Stimulated activated CD8-positive, alpha-beta memory T cell treated with anti-CD3 and anti-CD28 coated beads, Interleukin-7, amount 100 ng/mL, for 1 hour (primary cell): ENCODE measurements at places on chromosomes 2 and 18.

DNA sequence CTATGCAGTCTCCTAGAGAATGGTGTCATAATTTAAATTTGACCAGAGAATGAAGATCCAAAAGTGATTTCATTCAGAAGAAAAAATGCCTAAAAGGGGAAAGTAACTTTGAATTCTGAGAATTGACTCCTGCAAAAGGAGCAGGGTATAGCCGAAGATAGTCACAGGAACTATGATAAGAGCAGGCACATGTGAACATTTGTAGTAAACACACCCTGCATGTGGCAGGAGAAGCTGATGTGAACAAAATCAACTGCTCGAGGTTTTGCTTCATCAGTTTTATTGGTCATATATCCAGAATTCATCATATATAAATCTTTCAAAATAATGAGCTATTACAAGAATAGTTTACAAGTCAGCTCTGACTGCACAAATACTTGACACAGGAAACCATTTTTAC lies 14.0 kb downstream of the MCFD2 start:
- DNase-seq: no peak

- DNase-seq: no peak
Observed at GRCh38 chr2:11379558-11379957, 35.1 kb upstream of the ROCK2 start.

- no peak for DNase-seq
Observed at GRCh38 chr2:40120026-40120425, 331.9 kb downstream of the SLC8A1 start.

DNA sequence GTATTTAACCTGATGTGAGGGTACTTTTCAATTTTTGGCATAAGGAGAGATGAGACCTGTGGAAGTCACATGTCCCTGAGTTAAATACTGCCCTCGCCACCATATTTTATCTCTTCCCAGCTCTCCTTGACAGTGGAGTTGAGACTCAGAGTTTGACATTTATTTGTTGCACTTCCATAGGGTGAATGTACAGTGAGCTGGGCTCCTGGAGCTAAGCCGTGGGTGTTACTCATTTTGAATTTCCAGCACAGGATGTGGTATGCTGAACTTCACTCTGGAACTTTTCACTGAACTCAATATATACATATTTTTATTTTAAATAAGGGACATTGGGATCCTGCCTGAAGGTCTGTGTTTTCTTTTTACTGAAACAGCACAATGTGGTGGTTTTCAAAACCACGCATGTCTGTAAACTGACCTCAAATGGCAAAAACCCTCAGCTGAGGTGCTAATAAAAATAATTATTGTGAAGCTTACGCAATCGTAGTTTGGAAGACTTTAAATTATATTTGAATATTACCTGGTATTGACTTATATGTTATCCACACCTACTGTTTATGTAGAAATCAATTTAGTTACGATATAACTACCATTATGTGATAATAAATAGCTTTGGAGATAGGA lies 12.1 kb downstream of the RNF144A start:
- no peak for DNase-seq

DNA sequence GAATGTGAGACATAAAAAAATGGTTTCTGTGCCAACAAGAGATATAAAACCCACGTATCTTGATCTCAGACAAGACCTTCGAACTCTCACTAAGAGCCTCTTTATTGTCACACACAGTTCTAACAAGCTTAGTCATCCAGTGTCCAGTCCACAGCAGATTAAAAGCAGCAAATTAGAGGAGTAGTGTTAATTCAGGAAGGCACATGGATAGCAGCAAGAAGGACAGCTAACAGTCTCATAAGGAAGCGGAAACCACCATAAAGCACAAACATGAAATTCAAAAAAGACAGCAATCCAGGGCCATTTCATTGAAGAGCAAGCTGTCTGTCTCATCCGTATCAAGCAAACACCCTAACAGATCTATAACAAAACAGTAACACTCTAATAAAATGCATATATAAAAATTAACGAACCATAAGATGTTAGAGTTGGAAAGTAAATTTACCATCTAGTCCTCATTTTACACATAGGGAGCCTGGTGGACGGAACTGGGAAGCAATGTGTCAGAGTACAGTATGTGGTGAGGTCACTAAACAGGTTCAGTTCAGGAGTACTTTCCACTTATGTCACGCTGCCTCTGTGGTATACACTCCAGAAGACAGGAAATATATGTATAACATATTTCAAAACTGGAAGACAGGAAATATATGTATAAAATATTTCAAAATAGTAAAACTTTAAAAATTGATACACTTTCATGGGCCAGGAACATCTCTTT lies 18.3 kb downstream of the AAK1 start:
- no peak for DNase-seq

- DNase-seq: no peak
Observed at GRCh38 chr2:211103989-211104388, 547.6 kb downstream of the CPS1 start.

DNA sequence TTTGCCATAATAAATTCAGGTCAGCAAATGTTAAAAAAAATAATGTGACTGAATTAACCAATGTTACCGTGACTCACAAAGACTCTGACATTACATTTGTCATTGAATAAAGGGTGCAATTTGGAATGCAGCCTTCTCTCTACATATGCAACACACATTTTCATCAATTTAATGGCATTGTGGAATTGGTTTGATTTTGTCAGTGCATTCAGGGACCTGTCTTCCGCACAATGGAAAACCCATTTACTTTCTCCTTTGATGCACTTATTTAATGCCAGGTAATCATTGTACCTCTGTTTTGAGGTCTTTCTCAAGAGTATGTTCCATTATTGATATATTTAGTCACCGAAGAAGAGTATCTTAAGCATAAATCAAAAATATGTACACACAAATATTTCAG lies 1099.3 kb downstream of the SOCS6 start:
- DNase-seq: no peak

GRCh38 chr2:60486551-60486950 lies 66.9 kb downstream of the BCL11A start:
- DNase-seq: no peak

DNA sequence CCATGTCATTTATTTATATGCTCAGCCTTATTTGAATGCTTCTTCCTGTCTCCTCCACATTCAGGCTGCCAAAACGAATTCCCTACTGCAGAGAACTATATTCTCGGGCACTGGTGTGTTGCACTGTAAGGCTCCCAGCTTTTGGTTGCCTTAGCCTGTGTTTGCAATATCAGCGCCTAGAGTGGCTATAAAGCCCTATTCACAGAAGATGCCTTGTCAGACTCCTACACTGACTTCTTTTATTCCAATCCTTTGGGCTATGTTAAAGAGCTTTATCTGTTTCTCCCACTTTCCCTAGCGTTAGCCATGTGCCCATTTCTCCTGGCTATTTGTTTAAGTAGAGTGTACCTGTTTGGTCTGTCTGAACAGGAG lies 62.4 kb upstream of the EHBP1 start:
- DNase-seq: no peak

DNA sequence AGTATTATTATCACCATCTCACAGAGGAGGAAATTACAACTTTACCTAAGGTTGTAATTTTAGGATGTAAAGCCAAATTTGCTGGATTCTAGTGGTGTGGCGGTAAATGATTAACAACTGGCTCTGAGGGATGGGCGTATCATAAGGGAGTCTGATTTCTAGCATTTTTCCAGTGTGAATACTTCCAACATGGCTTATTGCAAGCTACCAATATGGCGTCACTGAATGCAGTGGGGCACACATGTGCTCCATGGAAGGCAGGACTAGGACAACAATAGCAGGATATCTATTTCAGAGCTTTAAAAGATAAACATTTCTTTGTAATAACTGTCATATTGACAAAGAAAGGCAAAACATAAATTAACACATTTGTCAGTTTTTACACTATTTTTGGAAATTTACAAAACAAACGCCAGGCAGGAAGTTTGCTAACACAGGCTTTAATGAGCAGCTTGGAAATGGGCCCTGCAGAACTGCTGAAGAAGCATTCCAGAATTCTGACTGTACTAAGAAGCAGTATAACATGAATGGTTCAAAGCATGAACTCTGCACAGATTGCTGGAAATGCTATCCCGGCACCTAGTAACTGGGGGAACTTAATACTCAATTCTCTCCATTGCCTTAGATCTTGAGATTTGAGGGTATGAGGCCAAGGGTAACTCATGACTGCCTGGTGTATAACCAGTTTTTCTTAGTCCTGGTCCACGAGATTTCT lies 439.3 kb upstream of the MAP2 start:
- no peak for DNase-seq

DNA sequence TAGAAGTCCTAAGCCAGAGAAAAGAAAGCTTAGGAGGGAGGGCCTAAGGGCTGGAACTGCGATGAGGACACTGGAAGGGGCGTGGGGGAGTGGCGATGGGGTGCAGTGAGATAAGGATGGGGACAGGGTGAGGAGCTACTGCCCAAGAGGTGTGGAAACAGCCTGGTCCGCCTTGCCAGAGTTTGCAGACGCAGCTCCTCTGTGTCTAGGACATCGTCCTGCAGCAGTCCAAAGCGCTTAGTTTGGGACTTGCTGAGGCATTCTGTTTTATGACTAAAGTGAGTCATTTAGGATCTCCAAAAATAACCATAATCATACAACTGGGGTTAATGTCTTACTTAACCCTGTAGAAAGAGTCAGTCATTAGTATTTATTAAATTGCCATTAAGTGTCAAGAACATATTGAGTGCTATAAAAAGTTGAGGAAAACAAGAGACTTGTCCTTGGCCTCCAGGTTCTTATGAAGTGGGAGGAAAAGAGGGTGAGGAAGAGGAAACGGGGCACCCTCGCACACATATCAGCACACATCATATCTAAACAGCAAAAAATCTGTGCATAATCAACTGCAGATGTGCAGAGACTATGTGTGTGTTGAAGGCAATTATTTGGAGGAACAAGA lies 74.8 kb downstream of the CDK15 start:
- no peak for DNase-seq

GRCh38 chr18:3441290-3441689 lies 8.7 kb upstream of the TGIF1 start:
- DNase-seq: no peak

- peak; percentile 28 for DNase-seq
Observed at GRCh38 chr2:29011418-29012060, 30.4 kb downstream of the TOGARAM2 start.

- no peak for DNase-seq
Observed at GRCh38 chr2:200089040-200089755, 133.8 kb downstream of the MAIP1 start.

GRCh38 chr2:3334392-3335345 lies 42.9 kb downstream of the EIPR1 start:
- no peak for DNase-seq

DNA sequence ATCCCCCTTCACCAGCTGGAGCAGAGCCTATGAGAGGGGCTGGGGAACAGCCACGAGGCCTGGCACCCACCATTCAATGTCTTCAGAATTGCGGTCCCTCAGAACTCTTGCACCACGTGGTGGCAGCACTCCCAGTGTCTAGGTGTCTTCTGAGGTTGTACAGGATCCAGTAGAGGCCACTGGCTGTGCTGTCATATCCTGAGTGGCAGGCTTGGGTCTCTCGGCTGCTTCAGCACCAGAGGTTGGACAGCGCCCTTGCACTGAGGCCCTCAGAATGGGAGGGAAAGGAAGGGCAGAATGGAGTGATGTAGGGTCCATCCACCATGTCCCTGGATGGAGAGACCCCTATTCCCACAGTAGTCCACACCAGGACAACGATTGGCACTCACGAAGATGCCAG lies 112.0 kb upstream of the TEKT4 start:
- DNase-seq: no peak

DNA sequence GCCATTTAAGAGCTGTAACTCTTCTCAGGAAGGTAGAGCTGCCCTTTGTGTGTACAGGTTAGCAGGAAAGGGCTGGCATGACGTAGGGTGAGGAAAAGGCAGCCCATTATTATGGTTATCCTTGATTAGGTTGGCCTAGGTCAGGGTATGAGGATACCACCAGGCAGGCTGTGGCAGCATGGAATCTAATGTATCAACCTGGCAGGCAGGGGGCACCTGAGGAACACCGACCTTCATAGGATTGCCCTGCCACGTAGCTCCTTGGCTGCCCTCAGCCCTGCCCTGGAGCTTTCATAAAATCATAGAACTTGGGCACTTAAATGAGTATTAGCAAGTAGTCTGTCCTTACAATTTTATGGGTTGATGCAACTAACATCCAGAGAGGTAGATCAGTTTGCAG lies 261.6 kb downstream of the LTBP1 start:
- DNase-seq: no peak

DNA sequence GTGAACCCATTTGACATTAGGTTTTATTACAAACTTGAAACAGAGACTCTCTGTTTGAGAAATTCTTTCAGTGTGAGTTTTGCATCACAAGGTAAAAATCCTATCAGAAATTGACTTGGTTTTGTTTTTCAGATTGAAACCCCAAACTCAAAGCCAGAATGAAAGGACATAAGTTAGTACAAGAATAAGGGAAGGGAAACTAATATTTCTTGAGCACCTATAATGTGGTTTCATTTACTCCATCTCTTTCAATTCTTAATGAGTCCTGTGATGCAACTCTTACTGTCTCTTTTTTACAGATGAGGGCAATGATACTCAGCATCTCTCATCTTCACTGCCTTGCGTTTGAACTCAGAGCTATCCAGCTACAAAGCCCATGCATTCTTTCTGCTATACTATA lies 210.0 kb upstream of the SIX3 start:
- DNase-seq: no peak
